GM23248 (cell line): ENCODE measurements at places on chromosomes 7 and 10.
A peak's percentile ranks its signal among the peaks of the same experiment; 100 is the strongest.

- no peak for DNase-seq
These were observed 19.5 kb downstream of the FZD9 start for GRCh38 chr7:73452999-73453635.

GRCh38 chr10:28054228-28054860 lies 55.5 kb upstream of the ODAD2 start:
- DNase-seq, result peak; percentile 94

DNA sequence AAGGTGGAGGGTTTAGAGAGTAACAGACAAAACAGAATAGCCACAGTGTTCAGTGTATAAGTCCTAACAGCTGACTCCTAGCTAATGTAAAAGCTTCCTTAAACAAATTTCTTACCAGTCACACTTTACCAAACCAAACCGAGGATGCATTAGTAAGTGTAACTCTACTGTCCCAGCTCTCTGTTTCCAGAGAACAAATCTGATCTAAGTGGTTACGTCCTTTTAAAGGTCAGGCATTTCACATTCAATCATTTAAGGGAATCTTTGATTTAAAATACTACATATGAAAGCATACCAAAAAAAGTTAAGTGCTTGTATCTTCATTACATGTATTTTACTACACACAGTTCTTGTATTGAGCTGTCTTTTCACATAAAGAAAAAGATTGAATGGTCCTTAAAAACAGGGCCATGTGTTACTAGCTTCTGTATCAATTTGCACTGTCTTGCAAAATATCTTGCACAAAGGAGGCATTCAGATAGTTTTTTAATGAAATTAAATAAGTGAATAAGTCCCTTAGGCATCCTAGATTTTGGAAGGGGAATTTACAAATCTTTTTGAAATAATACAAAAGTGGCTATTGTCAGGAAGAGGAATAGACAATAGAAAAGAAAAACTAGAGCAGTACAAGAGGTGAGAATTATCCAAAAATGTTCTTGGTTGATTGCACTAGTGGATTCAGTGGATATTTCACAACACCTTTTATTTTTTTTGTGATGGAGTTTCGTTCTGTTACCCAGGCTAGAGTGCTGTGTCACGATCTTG lies 58.4 kb upstream of the SPOCK2 start:
- peak; percentile 8 for DNase-seq

DNA sequence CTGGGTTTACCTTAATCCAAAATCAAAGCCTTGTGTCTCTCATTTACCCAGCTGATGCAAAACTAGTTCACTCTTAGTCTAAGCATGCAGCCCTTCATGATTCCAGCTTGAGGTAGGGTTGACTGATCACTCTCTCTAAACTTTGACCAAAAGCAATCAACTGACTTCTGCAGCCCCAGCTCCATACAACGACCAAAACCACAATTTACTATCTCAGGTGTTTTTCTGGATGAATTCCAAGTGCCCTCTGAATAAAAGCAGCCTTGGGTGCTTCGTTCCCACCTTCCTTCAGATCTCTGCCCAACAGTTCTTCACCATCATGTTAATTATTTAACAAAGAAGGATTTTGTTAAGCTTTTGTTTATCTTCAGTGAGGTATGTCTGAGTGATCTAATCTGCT lies 62.6 kb downstream of the CCDC6 start:
- DNase-seq, result no peak

- DNase-seq, result no peak
These were observed 442 bp downstream of the CYP26C1 start for GRCh38 chr10:93060887-93061593.
